ENCODE measurements at places on chromosomes 2 and 18.

DNA sequence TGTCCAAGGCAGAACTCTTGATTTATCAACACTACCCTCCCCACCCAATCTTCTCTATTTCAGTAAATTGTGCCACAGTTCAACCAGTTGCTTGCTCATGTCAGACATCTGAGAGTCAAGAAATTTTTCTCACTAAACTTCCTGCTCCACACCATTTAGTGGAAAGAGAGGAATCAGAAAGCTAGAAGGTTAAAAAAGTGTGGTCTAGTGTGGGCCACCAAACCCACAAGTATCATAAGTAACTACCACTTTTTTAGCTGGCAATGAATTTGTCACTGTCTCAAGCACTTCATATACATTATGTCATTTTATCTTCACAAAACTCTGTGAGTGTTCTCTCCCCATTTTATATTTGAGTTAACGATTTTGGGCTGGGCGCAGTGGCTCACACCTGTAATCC is 16.6 kb upstream of the MSTN start:
- no peak for DNase-seq

DNA sequence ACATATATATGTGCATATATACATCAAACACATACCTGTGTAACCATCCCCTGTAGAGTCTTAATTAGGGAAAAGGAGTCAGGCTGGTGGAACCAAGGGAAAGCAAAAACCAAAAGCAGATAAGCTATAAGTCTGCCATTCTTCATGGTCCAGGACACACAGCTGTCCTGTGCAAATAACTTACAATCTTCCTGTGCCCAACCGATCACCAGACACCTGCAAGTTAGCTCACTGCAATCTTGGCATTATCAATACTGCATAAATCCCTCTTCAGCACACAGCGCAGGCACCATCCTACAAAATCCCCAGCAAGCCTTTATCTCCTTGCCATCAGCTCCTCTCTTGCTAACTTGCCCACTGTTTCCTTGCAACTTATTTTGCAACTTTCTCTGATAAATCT is 60.8 kb upstream of the DYNAP start:
- DNase-seq, result no peak

DNA sequence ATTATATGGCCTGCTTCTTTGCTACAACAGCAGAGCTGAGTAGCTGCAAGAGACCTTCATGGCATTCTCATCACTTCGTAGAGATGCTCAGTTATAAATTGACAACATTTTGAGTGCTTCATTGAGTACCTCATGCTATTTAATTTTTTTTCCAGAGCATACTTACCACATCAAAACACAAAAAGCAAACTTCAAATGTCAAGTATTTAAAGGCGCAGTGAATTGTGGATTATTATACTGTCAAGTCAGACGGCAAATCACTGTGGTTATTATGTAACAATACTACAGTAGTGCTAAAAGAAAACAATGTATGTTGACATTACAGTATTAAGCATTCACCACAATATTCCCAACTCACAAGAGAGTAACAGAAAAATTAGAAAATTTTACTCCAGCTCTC is 12.5 kb downstream of the ZC3H8 start:
- no peak for DNase-seq

DNA sequence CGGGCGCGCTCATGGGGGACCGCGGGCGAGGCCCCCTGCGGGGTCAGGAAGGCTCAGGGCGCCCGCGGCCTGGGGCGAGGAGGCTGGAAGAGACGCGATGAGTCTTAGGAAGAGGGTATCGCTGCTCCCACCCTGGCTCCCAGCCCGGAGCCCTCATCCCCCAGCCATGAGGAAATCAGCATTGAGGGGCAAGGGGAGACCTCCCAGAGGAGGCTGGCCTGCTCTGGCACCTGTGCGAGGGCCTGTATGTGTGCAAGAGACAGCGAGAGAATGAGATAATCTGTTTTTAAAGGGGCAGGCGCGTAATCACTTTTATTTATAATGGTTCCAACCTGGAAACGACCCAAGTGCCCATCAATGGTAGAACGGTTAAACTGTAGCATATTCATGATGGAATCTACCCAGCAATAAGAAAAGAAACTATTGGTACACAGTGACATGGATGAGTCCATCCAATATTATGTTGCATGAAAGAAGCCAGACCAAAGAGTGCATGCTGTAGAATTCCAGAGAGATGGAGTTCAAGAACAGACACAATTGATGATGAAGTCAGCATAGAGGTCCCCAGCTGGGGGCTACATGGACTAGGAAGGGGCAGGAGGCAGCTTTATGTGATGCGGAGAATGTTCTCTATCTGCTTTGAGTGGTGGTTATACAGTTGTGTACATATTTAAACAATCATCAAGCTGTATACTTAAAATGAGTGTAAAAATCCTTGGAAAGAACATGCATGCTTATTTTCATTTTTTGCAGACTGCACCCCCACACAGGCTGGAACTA is 14.4 kb downstream of the FBXO41 start:
- no peak for DNase-seq

GRCh38 chr2:890791-891190 is 59.9 kb upstream of the SNTG2 start:
- DNase-seq, result no peak

GRCh38 chr2:241298673-241299072 is 16.8 kb downstream of the HDLBP start:
- DNase-seq, result no peak

- no peak for DNase-seq
Observed at GRCh38 chr2:159988412-159988970, 73.9 kb downstream of the PLA2R1 start.

GRCh38 chr2:74379851-74380789 is at the start of gene DCTN1:
DCTN1 (minus strand) TSS chr2:74380311; CDS start chr2:74380037, 274 bp downstream.
- no peak for DNase-seq

DNA sequence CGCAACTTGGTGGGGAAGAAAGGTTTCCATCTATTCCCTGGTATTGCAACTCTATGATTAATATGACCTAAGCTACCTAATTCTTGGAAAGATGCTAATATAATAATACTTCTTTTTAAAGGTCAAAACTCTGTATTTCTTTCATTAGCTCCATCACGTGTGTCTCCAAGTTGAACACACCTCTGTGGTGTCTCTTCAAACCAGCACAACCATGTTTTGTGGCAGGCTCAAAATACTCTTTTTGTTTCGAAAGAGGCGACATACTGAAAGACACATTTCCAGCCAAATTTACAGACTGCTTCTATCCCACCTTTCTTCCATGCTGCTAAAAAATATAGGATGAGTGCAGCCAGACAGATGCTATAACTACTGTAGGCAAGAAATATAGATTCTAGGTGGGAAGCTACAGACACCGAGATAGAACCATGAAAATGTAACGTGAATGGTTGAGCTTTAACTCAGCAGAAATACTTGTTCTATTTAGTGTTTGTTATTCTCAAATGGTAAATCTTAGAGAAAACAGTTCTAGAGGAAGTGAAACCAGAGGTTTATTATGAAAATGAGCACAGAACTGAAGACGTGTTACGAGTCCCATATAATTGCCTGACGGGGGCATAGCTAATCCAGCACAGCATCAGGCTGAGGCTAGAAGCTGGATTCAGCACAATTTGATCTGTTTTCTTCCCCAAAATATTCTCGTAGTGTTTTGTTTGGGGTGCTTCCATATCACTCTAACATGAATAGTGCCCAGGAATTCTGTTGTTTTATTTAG is 991.5 kb upstream of the FANCL start:
- no peak for DNase-seq

- no peak for DNase-seq
Observed at GRCh38 chr18:26406854-26407517, 141.4 kb downstream of the KCTD1 start.

GRCh38 chr2:237686659-237687136 is 59.3 kb downstream of the LRRFIP1 start:
- no peak for DNase-seq

DNA sequence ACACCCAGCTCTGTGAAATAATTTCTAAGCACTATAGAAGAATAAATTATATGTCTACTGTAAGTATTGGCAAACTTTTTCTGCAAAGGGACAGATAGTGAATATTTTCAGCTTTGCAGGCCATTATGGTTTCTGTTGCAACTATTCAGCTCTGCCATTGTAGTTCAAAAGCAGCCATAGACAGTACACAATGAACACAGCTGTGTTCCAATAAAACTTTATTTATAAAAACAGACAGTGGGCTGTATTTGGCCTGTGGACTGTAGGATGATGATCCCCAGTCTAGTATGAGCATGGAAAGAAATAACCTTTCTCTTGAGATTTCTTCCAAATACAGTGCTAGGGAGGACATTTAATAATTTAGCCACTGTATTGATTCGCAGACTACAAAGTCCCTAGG is 35.2 kb upstream of the THOC1 start:
- no peak for DNase-seq

DNA sequence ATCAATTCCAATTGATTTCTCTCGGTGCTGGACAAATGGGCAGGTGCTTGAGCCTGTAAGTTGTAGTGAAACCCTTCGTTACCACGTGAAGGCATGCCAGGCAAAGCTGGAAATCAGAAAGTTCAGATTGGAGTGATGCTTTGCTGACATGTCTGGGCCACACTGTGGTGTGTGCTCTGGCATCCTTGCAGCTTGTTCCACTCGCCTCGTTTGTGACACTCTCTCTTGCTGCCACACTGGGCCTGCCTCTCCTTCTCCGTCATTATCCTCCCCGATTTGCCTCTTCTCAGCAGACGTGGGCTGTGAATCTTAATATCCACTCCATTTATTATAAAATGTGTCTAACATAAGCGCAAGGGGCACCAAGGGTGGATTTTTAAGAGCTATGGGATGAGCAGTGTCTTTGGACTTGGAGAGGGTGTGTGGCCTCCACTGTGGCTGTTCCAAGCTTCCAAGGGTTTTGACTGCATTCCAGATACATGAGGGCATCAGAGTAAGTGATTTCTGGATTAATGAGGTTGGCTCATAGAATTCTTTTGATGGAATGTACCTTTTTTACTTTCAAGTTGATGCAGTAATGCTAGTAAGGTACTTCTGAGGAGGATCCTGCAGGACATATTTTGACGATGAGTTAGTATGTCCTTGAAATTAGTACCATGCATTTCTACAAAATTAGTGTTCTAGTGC is 238.8 kb downstream of the TPGS2 start:
- no peak for DNase-seq

DNA sequence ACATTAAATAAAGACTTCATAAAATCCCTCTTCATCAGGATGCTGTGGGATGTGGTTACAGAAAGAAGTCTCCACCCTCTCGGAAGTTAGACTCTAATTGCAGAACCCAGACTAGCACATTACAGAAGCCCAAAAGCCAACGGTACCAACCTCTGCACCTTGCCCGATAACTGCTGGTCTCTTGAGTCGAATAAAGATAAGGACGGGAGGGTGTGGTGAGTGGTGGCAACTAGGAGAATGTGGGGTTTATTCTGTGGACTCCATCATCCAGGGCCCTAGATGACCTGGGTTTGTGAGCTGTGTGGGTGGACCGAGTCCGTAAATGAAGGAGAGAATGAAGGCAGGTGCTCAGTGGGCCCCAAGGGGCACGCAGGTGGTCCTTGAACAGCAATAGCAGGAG is 462.8 kb upstream of the ID2 start:
- no peak for DNase-seq

DNA sequence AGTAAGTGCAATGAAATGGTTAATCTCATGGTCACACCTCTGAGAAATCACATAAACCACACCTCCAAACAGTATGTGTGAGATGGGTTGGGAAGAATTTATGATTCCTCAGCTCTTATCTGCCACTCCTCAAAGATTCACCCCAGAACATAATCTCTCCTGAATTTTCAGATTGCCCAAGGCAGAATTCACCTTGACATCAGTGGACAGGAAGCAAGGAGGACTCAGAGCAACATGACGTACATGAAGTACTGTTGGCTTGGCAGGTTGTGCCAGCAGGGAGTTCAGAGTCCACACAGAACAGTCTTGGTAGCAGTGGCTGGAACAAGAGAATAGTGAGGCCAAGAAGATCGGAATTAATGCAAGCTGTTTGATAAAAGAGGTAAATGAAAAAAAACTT is 31.7 kb upstream of the CYBRD1 start:
- DNase-seq, result no peak

DNA sequence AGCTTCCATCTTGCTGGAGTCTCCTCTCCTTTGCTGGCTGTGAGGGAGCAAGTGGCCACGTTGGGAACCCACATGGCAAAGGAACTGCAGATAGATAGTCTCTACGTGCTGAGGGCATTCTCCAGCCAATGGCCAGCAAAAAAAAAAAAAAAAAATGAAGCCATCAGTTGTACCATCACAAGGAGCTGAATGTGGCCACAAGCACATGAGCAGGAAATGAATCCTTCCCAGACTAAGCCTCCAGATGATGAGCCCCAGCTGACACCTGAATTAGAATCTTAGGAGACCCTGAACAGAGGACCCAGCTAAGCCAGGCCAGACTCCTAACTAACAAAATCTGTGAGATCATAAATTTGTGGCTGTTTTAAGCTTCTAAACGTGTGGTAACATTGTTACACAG is 57.9 kb downstream of the SPIRE1 start:
- no peak for DNase-seq

- DNase-seq, result no peak
Observed at GRCh38 chr18:34893239-34893638, 148.0 kb upstream of the MAPRE2 start.
